ENCODE measurements at places on chromosomes 5 and 9.
A peak's percentile ranks its signal among the peaks of the same experiment; 100 is the strongest.

DNA sequence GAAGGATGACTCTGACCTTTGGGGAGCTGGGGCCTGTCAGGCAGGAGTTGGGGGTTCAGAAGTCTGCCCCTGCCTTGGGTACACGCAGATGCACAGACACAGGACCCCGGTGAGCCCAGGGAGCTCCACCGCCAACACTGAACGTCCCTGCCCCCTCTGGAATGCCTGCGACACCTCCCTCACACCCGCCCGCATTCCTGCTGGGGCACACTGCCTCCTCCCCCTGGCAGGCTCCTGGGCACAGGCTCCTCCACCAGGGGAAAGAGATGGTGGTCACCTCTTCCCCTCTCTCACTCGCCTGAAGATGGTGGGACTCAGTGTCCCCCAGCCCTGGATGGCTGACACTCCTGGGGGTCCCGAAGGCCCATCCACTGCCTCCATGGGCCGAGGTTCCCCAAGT lies 12.0 kb downstream of the CRB2 start:
- no peak for DNase-seq

- DNase-seq = no peak
Measured at GRCh38 chr5:62139741-62140140, 166.3 kb upstream of the KIF2A start.

DNA sequence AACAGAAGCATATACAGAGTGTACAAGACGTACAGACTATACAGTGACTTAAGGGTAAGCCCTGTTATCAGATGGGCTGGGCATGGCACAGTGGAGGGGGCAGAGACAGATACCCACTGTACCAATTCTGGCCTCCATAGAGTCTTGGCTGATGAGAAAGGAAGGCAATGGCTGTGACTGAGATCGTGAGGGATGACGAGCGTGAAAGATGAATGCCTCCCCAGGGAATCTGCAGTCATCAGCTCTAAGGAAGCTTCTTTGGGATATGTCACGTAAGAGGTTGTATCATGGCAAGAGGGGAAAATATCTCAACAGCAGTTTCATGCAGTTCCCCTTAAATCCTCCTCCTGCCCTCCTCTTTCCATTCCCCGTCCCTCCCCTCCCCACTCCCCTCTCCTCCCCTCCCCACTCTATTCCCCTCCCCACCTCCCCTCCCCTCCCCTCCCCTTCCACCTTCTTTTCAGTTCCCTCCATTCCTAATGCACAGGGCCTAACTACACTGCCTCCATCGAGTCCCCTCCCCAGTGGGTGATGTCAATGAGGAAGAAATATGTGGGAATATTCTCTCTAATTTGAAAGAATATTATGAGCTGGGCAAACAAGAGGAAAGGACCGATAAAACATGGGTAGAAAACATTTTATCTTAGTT lies 226.4 kb upstream of the DAP start:
- DNase-seq = no peak

DNA sequence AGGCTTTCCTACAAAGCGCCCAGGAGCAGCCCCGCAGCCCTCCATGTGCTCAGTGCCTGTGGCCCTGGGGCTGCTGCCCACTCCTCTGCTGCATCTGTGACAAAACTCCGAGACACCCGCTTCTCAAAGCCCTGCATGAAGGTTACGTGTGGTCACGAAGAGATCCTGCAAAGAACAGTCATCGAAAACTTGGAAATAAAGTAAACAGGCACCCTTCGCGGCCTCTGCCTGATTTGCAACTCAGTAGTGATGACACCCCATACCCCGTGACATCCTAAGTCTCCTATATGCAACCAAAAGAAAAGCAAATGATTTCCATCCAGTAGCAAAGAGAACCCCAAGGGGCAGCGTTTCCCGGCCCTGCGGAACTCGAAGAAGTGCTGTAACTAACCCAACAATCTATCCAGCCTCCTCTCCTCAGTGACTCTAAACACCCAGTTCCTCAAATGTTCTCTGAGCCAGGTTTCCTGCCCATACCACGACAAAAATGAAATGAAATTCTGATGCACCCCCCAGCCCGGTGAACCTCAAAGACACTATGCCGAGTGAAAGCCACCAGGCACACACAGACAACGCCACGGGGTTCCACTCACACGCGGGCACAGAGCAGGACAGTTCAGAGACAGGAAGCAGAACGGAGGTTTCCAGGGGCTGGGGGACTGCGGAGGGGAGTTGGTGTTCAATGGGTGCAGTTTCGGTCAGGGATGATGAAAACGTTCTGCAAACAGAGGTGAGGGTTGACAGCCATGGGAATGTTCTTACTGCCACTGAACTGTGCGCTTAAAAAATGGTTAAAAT lies 19.0 kb downstream of the NACC2 start:
- no peak for DNase-seq

DNA sequence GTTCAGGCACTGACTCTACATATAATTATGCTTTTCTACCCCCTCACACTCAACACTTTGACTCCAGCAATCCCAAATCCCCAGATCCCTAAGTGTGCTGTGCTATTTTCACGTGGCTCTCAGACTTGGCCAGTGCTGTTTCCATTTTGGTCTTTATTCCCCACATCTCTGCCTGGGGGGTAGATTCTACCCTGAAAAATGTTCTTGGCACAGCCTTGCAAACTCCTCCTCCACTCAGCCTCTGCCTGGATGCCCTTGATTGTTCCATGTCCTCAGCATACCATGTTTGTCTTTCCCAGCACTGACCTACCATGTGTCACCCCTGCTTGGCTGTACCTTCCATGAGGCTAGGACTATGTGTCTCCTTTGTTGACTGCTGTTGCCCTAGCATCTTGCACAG lies 43.0 kb downstream of the FXN start:
- DNase-seq = no peak

DNA sequence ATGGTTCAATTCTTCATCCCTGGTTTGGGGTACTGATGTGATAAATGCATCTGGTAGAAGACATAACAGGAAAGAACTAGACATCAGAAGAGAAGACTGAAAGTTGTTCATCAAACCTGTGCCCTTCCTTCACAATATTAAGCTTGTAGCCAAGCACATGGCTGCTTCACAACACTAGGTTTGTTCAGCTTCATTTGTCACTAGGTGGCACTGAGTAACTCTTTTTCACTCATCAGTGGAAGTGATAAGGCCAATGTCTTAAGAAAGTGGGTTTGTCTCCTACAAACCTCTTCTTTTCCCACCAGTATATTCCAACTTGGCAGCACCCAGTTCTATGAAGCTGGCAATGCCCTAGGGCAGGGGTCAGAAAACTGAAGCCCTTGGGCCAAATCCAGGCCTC lies 26.9 kb downstream of the ZNF484 start:
- DNase-seq = peak; percentile 6

DNA sequence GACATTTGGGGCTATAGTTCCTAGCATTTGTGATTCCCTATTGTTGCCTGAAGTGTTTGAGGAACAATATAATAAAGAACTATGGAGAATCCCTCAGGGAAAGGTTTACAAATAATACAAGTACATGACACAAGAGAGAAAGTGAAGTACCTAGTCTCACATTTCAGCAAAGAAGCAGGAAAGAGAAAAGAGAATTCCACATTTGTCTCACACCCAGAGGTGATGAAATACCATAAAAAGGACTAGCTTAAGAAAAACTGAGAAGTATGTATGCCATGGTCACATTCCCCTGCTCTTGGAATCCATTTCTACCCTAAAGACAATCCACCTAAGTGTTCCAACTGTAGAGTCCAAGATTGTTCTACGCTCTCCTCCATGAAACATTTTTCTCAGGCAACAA lies 79.0 kb upstream of the TARS1 start:
- no peak for DNase-seq

- no peak for DNase-seq
Measured at GRCh38 chr5:111997308-111997707, 240.3 kb upstream of the NREP start.

DNA sequence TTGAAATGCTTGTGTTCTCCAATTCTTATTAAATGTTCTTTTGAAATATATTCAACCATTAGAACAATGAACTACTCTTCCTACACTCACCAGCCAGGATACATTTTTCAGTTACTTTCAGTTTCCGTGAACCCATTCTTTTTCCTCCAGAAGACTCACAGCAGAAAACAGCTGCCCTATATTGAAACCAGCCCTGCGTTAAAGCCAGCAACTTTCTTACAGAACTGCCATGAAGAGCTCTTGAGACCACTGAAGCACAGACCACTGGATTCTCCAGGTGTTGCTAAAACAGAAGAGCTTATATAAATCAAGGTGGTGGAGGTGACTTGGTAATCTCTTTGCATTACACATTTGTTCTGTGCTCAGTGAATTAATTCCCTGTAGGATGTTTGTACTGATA lies 365.9 kb upstream of the C9orf72 start:
- no peak for DNase-seq

- no peak for DNase-seq
Measured at GRCh38 chr9:68975365-68976043, 38.4 kb downstream of the PRKACG start.

DNA sequence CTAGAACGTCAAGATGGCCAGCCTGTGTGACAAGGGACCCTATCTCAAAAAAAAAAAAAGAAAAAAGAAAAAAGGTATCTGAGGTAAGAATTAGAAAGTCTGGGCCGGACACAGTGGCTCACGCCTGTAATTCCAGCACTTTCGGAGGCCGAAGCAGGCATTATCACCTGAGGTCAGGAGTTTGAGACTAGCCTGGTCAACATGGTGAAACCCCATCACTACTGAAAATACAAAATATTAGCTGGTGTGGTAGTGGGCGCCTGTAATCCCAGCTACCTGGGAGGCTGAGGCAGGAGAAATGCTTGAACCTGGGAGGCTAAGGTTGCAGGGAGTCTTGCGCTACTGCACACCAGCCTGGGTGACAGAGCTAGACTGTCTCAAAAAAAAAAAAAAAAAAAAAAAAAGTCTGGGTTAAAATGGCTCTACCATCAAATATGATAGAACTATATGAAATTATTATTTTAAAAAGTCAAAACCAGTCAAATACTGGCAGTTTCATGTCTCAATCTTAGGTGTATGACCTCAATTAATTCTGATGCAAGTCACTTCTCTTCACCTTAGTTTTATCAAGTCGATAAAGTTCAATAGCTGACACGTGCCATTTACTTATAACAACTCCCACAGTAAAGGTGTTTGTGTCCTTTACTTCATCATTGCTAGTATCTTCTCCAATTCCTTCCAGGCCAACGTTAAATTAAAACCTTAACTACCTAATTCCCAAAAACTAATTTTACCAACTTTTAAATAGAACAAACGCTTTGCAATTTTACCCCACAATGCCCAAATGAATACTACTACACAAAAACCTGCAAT lies 1.1 kb downstream of the RPS23 start:
- no peak for DNase-seq

- DNase-seq = no peak
Measured at GRCh38 chr9:127931092-127931881, 710 bp upstream of the PIP5KL1 start.

DNA sequence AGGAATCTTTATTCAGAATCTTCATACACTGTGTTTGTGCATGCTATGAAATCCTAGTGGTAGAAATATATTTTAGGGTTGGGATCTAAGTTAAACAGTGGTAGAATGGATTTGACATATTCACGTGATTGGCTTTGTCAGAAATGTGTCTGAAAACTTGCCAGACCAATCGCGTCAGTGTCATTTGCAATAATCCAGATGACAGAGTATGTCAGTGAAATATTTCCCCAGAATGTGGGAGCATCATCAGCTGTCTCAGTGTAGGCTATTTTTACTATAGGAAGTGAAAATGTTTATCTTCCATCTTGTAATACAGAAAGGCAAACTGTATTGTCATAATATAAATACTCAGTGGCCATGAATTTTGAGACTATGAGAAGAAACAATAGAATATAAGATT lies 220.6 kb upstream of the EDIL3 start:
- no peak for DNase-seq

DNA sequence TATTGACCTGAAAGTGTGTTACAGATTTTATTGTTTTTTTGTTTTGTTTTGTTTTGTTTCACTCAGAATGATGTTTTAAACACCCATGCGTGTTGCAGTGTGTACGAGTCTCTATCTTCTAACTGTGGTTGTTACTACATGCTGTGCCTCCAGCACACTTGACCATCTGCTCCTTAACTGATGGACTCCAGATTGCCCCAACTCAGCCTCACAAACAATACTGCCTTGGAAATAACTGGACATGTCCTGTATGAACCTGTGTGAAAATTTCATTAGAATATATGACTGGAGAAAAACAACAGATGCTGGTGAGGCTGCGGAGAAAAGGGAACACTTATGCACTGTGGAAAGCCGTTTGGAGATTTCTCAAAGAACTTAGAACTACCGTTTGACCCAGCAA lies 68.7 kb upstream of the HAND1 start:
- DNase-seq = no peak

- DNase-seq = no peak
Measured at GRCh38 chr9:68476847-68477246, 63.8 kb downstream of the TMEM252 start.

Measured in CD4-positive, alpha-beta T cell (primary cell).